Cardiac septum (tissue), 1 donor: ENCODE measurements at places on chromosomes 4 and X. TPM values are rescaled to one million over a fixed set of nuclear protein-coding genes. Genes with fewer than 3 reads are reported as not detected.

DNA sequence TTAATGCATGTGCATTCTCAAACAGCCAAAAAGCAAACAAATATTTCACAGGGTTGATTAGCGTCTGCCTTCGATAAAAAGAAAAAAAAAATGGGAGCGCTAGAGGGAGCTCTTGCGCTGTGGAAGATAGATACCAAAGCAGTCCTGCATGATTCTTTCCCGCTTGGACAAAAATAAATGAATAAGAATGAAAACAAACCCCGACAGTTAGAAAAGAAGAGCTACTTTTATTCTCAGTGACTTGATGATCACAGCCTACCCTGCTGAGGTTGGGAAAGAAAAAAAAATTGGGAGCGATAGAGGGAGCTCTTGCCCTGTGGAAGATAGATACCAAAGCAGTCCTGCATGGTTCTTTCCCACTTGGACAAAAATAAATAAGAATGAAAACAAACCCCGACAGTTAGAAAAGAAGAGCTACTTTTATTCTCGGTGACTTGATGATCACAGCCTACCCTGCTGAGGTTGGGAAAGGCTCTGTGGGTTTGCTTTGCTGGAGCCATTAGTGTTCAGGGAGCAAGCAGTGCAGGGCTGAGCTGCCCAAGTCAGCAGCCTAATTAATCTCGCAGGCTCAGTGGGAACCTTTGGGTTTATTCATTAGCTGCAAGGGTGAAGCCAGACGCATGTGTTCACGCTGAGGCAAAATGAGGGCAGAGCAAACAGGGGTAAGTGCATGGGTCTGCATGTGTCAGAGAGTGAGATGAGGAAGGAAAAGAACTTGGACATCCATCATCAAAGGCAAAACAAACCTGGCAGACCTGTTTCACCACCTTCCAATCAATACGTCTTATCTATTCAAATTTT lies 249.3 kb upstream of the PRKX start:
- DNase-seq = no peak

GRCh38 chr4:79763486-79764075 lies 309.4 kb downstream of the ANTXR2 start:
- no peak for DNase-seq

Gene AREG
- 7.8 TPM for total RNA-seq

Gene CCNB3
- total RNA-seq = 0.11 TPM

- DNase-seq = no peak
Observed at GRCh38 chr4:46975812-46976553, 17.4 kb downstream of the GABRA4 start.

Gene CYBB
- 9.8 TPM for total RNA-seq

- DNase-seq = no peak
Observed at GRCh38 chrX:27354021-27354420, 109.1 kb downstream of the PPP4R3C start.

DNA sequence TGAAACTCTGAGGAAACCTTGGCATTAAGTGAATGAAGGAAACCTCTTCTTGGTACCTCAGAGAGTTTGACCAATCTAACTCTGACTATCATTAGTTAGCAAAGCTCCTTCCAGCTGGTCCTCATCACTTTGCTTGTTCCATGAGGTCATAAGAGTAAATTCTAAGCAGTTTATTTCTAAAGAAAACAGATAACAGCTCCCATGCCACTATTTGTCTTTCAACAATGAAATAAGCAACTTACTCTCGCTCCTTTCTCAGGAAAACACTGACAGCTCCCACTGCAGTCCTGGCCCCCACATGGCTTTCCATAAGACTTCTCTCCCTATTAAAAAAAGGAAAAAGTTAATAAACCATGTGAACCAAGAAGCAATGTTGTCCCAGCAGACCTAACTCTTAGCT lies 127.7 kb downstream of the COL4A6 start:
- DNase-seq = no peak

GRCh38 chr4:100086766-100087431 lies 103.4 kb downstream of the DDIT4L start:
- no peak for DNase-seq

Gene EMCN
- total RNA-seq = 27.5 TPM
